Stimulated activated CD4-positive, alpha-beta T cell treated with anti-CD3 and anti-CD28 coated beads, Interleukin-15, amount 100 ng/mL, for 1 hour (primary cell): ENCODE measurements at places on chromosomes 7 and 10.

- DNase-seq: no peak
Measured at GRCh38 chr10:102738692-102739121, 5.0 kb upstream of the WBP1L start.

DNA sequence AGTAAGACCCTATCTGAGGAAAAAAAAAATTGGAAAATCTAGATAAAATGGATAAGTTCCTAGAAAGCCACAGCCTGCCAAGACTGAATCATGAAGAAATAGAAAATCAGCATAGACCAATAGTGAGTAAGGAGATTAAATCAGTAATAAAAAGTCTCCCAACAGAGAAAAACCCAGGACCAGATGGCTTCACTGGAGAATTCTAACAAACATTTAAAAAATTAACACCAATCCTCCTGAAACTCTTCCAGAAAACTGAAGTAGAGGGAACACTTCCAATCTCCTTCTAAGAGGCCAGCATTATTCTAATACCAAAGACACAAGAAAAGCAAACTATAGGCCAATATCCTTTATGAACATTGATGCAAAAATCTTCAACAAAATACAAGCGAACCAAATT is 8.8 kb upstream of the LIMK1 start:
- no peak for DNase-seq

- no peak for DNase-seq
Measured at GRCh38 chr10:65805993-65806392, 1119.8 kb upstream of the LRRTM3 start.

GRCh38 chr7:13988731-13989125 is 738 bp downstream of the ETV1 start:
- no peak for DNase-seq

- DNase-seq: no peak
Measured at GRCh38 chr10:124064676-124065075, 28.7 kb downstream of the CHST15 start.

GRCh38 chr7:28575241-28575643 is 162.9 kb downstream of the CREB5 start:
- DNase-seq: no peak

DNA sequence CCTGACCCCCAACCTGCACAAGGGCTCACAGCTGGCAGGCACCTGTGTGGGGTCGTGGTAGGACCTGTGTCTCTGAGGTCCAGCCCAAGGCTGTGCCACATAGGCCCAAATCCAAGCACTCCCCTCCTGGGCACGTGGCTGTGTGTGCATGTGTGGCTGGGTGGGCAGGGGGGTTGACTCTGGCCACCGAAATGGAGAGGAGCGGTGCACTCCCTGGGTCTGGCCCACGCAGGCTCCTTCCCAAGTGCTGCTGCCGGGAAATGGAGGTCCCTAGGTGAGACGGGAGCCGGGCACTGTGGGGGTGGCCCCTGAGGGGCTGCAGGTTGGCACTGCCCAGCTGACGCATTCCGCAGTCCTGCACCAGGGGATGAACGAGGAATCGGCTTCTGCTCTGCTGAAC is 528.1 kb downstream of the DNAJB6 start:
- DNase-seq: no peak

GRCh38 chr10:14370894-14371293 is 40.2 kb upstream of the FRMD4A start:
- DNase-seq: no peak

GRCh38 chr7:25075459-25075858 is 49.6 kb downstream of the CYCS start:
- no peak for DNase-seq

GRCh38 chr7:98200364-98200763 is 10.9 kb upstream of the BHLHA15 start:
- no peak for DNase-seq

DNA sequence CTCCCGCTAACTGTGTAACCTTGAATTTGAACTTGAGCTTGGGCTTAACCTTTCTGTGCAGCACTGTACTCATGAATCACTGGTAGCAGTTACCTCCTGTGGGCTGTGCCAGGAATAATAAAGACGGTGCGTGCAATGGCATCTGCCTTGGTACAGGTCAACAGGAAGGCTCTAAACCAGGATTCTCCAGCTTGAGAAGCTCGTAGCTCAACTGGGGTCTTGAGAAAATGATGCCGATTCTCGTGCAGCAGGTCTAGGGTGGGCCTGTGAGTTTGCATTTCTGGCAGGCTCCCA is 112.5 kb upstream of the ANLN start:
- no peak for DNase-seq
